ENCODE measurements at places on chromosomes 11 and 22. TPM values are rescaled to one million over a fixed set of nuclear protein-coding genes. Genes with fewer than 3 reads are reported as not detected.

DNA sequence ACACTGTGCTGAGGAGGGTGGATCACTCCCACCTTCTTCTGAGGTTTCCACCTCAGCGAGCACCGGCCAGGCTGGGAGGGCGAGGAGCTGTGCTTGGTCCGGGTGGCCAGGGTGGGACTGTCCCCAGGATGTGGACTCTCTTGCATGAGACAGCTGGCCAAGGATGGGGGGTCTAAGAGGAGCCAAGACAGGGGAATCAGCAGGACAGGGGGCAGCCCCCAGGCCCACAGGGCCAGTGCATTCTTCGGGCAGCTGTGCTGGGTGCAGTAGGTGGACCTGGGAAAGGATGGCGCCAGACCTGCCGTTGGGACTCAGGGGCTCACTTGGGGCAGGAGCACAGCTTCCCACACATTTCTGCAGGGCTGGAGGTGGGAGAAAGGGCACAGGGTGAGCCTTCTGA, 9.5 kb downstream of the APOBEC3A start:
- no peak for DNase-seq
- no peaks in the 10 kb centered on the region for H3K36me3 ChIP-seq

DNA sequence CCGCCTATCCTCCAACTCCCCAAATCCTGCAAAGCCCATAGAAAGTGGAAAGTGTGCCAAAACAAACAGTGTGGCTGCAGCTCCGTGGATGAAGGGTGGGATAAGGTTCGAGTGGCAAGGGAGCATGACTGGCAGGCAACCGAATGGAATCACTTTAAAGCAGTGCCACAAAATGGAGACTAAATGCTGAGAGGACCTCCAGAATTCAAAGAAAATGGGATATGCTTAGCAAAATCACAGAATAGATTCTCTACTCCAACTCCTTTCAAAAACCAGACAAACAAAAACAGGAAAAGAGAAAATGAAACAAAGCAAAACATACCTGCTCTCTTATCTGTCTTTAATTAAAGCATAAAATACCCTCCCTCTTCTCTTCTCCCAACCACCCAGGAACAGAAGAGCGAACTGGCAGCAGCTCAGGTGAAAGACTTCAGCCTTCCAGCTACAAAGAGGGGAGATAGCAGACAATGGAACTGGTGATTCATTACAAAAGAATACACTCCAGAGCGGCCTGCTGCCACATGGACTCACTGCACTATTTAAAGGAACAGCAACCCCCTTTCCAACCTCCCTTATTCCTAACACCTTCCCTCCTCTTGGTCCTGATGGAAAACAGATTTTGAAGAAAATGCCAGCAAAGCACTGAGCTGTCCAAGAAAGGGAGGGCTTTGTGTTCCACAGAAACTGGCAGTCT, 118.5 kb downstream of the APOL5 start:
- H3K4me3 ChIP-seq, result peak overlapping the region; percentile 53
- H3K36me3 ChIP-seq, result no peaks in the 10 kb centered on the region
- peaks cover 45% of the 10 kb centered on the region for H3K4me1 ChIP-seq
- peak overlapping the region; percentile 85 for H3K27ac ChIP-seq
- no peaks in the 10 kb centered on the region for H3K27me3 ChIP-seq
- peak; percentile 68 for DNase-seq

- no peak overlapping the region for H3K4me3 ChIP-seq
- no peaks in the 10 kb centered on the region for H3K36me3 ChIP-seq
- no peak overlapping the region for H3K27ac ChIP-seq
- H3K27me3 ChIP-seq, result no peaks in the 10 kb centered on the region
These were observed 387.1 kb downstream of the SOX6 start for GRCh38 chr11:15969281-15969680.

DNA sequence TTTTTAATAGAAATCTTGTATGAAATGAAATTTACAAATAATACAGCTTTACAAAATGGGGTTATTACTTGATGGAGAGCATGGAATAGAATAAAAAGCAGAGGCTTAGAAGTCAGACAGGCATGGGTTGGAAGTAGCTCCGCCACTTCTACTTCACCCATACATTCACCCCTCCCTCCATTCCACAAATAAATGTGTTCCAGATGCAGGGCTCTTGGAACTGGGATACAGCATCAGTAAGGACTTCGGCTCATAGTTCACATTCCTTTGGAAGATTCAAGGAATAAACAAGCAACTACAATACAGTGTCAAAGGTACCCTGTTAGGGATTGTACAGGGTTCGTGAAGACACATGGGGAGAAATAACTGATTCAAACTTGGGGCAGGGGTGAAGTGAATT, 156.8 kb downstream of the WNT11 start:
- no peaks in the 10 kb centered on the region for H3K4me1 ChIP-seq
- no peak overlapping the region for H3K27ac ChIP-seq
- no peak for DNase-seq
- H3K36me3 ChIP-seq, result no peaks in the 10 kb centered on the region

- no peak for DNase-seq
- H3K27me3 ChIP-seq, result no peaks in the 10 kb centered on the region
- no peaks in the 10 kb centered on the region for H3K4me1 ChIP-seq
- no peak overlapping the region for H3K27ac ChIP-seq
- H3K4me3 ChIP-seq, result no peak overlapping the region
These were observed 11.3 kb downstream of the HTATIP2 start for GRCh38 chr11:20374741-20375300.

Gene MAP6
- not detected for total RNA-seq

Gene TCIRG1
- total RNA-seq, result 101 TPM

Measured in HCT116 (cell line).